Coronary artery (tissue), 2 donors: ENCODE measurements at places on chromosomes 12 and 14.

GRCh38 chr14:74670726-74671411, 42.0 kb downstream of the AREL1 start:
- no peak for DNase-seq

DNA sequence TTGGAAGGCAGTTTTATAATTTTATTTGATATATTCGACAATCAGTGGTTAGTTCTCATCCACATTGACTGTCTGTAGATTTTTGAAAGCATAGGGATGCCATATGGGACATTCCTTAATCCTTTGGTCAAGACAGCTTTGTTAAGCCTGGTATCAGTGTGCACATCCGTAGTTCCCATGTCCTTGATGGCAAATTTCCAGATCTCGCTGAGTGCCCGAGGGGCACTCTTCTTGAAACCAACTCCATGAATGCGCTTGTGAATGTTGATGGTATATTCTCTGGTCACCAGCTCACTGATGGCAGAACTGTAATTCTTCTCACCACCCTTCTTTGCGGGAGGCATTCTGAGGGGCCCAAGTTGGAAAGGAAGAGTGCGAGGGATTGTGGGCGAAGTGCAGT, 6.1 kb upstream of the DENND5B start:
- no peak for DNase-seq

DNA sequence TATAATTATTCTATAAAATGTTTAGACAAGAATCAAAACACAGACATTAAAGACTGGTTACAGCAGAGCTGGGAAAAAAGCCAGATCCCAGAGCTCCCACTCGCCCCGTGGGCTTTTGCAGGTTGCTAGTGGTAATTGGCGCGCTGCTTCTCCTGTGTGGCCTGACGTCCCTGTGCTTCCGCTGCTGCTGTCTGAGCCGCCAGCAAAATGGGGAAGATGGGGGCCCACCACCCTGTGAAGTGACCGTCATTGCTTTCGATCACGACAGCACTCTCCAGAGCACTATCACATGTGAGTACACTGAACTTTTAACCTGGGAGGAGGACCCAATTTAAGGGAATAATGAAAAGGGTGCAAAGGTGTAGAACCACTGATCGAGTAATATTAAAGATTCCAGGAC, 7.5 kb downstream of the TMEM52B start:
- no peak for DNase-seq

DNA sequence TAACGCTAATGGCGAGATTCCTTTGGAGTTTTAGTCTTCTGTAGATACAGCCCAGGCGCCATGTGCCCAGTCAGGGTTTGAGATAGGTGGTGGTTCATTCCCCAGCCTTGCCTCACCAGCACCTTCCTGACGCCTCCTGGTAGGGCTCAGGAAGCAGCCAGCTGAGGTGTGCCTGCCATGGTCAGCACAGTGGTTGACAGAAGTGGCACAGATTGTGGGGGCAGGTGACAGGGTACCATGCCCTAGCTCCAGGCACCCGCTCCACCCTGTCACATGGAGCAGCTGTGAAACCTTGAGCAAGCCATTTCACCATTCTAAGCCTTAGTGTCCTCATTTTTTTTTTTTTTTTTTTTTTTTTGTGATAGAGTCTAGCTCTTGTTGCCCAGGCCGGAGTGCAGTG, 45.6 kb downstream of the EVL start:
- DNase-seq = no peak

DNA sequence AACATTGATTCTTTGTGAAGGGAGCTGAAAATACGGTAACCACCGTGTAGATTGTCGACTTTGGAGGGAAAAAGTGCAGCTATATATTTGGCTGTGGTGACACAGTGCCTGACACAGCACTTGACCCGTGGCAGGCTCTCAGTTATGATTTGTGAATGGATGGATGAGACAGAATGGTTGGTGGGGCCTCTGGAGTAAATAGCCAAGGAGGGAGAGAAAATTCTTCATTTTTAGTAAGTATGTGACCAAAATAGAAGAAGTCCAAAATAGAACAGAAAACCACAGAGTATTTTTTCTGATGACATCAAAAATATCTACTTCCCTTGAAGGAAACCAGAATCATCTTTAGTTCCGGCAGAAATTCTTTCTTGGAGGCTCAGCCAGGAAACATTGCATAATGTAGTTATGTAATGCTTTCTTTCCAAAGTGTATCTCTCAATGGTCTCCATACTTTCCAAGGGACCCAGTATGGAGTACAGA, 82.0 kb upstream of the WSCD2 start:
- no peak for DNase-seq

DNA sequence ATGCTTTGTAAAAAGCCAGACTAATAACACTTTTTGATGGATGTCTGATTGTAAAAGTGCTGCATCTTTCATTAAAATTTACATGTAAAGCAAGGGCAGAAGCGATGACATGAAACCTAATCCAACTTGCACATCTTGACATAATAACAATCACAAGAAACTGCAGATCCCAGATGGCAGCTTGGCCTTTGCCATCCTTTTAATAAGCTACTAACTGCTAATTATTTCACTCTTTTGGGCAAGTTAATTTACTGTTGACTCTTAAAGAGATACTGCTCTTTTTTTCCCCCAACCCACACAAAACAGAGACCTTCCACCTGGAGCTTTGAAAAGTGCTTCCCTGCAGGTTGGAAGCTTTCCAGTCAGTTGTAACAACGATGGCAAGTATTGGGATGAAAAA, 137.5 kb downstream of the NRXN3 start:
- no peak for DNase-seq

DNA sequence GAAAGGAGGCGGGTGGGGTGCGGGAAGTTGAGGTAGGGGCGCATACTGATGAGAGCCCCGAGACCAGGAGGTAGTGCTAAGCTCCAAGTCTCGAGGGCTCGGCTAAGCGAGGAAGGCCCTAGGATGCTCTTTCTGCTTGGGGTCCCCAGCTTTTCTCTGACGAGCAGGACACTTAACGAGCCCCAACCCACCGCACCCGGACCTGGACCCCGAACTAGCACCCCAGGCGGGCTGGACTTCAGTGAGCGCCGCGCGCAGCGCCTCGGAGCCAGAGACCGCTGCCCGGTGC, 4.7 kb upstream of the C1QL4 start:
- DNase-seq = no peak

GRCh38 chr14:23071244-23071920, 14.1 kb upstream of the CDH24 start:
- peak; percentile 89 for DNase-seq

GRCh38 chr12:11497995-11498394, 102.6 kb upstream of the PRB2 start:
- no peak for DNase-seq

GRCh38 chr12:50614167-50614759, 109.5 kb downstream of the DIP2B start:
- no peak for DNase-seq

- DNase-seq = no peak
These were observed 3.9 kb downstream of the TNFRSF1A start for GRCh38 chr12:6337958-6338433.

GRCh38 chr14:103190741-103191140, 67.5 kb downstream of the TNFAIP2 start:
- DNase-seq = no peak

DNA sequence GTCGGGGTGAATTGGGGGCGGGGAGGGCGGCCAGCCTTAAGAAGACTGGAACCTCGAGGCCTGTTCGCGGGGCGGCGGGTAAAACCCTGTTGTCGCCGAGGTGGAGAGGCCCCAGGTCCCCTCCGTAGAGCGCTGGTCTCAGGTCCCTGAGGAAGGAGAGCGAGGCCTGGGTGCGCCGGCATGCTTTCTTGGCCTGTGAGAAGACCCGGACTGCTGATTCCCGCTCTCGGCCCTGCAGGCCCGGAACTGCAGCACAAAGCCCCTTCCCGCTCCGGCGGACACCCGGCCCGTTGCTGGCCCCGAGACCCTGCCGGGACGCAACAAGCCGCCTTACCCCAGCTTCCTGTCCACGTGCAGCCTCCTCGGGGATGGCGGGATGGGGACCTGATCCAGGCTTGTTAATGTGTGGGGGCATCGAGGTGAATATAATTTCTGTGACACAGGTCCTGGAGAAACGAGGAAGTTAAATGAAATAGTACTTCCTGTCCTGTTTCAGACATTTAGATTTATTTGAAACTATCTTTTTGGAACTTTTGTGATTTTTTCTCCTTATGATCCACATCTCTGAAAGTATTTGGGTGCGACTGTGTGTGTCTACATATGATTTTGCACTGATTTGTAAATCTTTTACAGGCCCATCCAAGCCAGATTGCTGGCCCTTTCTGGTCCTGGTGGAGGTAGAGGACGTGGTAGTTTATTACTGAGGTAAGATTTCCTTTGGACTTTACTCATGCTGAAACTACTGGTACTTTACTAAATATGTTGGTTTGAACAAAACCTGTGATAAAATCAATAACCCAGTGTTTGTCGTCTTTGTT, 600 bp downstream of the PNN start:
- peak; percentile 84 for DNase-seq

DNA sequence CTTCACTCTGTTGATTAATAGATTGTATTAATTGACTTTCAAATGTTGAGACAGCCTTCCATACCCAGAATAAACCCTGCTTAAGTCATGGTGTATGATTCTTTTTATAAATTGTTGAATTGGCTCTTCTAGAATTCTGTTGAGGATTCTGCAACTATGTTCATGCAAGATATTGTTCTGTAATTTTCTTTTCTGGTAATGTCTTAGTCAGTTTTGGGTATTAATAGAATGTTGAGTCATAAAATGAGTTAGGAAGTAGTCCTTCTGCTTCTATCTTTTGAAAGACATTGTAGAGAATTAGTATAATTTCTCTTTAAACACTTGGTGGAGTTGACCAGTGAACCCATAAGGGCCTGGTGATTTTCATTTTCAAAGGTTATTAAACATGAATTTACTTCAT, 958.9 kb downstream of the LRFN5 start:
- no peak for DNase-seq

GRCh38 chr14:85313560-85314207, 216.3 kb upstream of the FLRT2 start:
- no peak for DNase-seq

DNA sequence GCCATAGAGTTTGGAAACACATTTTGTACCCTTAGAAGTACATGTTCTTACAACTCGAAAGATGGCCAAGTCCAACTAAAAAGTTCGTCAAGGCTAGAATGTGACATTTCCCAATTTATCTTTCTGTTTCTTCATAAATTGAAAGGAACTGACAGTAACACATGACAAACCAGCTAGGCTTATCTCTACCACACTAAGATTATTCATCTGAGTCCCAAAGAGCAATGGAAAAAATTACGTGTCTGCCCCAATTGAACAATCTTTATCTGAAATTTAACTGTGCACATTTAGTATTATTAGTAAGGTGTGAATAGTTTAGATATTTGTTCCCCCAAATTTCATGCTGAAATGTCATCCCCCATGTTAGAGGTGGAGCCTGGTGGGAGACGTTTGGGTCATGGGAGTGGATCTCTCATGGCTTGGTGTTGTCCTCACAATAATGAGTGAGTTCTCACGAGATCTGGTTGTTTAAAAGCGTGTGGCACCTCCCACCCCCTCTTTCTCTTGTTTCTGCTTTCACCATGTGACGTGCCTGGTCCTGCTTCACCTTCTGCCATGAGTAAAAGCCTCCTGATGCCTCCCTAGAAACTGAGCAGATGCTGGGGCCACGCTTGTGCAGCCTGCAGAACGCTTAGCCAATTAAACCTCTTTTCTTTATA, 13.3 kb downstream of the CPM start:
- no peak for DNase-seq

GRCh38 chr12:102993537-102993936, 36.1 kb downstream of the ASCL1 start:
- DNase-seq = no peak

DNA sequence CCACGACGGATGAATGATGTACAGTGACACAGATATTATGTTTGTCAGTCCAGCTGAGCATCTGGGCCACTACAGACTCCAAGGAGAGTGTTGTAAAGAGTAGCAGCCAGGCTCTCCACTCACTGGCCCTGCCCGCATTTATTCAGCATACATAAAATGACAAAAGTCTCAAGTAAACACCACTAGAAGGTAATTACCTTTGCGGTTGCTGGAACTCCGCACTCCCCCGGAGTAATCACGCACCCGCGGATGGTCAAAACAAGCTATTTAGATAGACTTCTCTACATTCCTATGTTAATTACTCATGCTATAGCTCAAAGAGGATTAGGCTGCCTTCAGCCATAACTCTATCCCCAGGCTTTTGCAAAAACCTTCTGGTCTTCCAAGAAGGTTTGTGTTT, 18.8 kb upstream of the STRAP start:
- no peak for DNase-seq

- DNase-seq = no peak
These were observed 177.0 kb upstream of the PRMT8 start for GRCh38 chr12:3313675-3314663.

GRCh38 chr12:124780336-124780735, 83.3 kb downstream of the SCARB1 start:
- DNase-seq = no peak

DNA sequence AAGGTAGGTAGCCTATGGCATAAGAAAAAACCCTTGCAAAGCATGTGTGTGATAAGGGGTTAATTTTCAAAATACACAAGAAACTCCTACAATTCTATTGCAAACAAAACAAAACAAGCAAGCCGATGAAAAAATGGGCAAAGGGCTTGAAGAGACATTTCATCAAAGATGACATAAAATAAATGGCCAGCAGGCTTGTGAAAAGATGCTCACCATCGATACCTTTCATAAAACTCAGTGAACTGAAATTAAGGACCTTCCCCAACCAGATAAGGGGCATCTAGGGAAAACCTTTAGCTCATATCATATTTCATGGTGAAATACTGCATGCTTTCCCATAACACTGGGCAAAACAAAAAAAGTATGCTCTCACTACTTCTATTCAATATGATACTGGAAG, 131.2 kb downstream of the PPM1H start:
- DNase-seq = no peak

DNA sequence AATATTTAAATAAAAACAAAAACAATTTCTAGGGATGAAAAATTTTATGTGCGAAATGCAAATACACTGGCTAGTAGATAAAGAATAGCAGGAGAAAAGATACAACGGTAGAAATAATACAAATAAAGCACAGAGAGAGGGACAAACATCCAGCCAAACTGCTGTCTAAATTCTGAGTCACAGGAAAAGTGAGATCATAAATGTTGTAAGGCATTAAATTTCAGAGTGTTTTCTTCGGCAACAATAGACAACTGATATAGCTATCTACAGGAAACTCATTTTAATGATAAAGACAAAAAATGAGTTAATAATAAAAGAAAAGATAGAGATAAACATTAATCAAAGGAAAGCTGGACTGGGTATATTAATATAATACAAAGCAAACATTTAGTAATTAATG, 122.2 kb downstream of the NTS start:
- DNase-seq = no peak
